Kidney tubule cell (primary cell): ENCODE measurements at places on chromosomes 2 and 18.

GRCh38 chr2:39050109-39050508 lies 70.7 kb downstream of the SOS1 start:
- DNase-seq = peak; percentile 74

DNA sequence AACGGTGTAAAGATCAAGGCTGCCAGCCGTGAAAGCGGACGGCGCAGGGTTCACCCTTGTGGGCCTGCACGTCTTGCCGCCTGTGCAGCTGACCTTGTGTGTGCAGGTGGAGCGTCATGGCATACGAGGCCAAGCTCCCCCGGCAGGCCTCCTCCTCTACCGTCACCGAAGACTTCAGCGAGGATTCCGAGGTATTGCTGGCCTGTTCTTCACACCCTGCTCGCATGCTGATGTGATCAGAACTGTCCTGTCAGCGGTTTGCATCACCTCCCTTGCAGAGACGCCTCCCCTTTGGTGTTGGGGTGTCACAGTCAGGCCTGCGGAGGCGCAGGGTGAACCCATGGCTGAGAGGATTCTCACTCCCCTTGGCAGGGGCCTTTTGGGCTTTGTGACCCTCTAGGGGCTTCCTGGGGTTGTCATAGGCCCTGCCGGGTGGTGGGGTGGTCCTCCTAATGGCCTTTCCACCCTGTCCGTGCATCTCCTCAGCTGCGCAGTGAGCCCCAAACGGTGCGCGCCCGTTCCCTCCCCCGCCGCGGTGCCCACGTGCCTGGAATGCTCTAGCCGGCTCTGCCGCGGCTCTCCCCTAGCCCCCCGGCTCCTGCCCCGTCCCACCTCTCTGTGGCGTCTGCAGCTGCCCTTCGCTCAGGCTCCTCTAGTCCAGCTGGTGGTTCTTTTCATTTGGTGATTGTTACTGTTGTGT lies 92.5 kb downstream of the DGKD start:
- DNase-seq = no peak

GRCh38 chr2:240794178-240794721 lies 25.8 kb downstream of the KIF1A start:
- no peak for DNase-seq

- no peak for DNase-seq
Observed at GRCh38 chr18:58491773-58492752, 136.8 kb downstream of the ALPK2 start.

- DNase-seq = no peak
Observed at GRCh38 chr2:36653155-36653554, 43.4 kb upstream of the VIT start.

- DNase-seq = no peak
Observed at GRCh38 chr2:1654696-1655374, 89.5 kb downstream of the PXDN start.

- no peak for DNase-seq
Observed at GRCh38 chr2:195057001-195057400, 600.0 kb upstream of the SLC39A10 start.

DNA sequence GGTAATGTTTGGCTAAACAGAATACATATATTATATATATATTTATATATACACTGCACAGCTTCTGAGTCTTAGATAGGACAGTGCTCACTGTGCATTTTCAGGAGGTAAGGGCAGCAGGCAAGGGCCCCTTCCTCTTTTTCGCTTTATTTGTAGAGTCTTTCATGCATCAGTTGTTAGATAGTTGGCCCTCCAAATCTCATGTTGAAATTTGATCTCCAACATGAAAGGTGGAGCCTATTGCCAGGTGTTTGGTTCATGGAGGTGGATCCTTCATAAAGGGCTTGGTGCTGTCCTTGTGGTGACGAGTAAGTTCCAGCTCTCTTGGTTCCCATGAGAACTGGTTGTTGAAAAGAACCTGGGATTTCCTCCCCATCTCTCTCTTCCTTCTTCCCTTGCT lies 48.1 kb downstream of the TSN start:
- no peak for DNase-seq

GRCh38 chr18:25229081-25229480 lies 122.9 kb downstream of the ZNF521 start:
- DNase-seq = no peak

- DNase-seq = no peak
Observed at GRCh38 chr2:24435391-24436316, 55.4 kb upstream of the NCOA1 start.

GRCh38 chr2:60840880-60841279 lies 40.5 kb upstream of the REL start:
- DNase-seq = no peak

- DNase-seq = peak; percentile 75
Observed at GRCh38 chr18:50297621-50298442, 10.3 kb upstream of the CXXC1 start.

DNA sequence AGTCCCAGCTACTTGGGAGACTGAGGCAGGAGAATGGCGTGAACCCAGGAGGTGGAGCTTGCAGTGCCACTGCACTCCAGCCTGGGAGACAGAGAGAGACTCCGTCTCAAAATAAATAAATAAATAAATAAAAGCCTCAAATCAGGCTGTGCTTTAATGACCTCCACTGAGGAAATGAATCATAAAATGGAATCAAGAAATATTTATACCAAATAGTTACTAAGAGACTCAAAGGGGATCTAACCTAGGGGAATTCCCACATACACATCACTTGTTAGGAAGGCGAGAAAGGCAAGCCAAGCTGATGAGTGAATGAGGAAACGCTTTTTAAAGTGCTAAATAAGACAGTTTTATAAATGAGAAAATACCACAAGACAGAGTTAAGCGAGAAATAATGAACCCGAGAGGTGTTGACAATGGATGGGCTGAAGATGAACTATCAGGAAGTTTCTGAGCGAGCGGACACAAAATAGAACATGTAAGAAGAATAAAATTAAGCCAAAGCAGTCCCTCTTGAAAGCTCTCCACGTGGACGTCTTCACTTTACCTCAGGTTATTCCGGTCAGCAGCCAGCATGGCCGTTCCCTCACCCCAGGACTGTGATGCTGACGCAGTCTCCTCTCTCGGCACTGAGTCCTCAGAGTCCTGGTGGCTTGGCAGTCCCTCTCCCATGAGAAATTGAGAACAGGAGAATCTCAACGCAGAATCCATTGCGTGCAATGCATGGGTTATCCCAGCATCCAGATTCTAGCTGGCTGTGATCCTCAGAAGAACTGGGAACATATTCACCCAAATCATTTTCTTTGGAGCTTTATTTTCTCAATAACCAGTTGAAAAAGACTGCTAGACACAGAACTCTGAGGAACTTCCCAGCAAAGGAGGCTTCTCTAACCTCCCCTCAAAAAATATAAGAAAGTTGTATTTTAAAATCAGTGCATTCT lies 22.3 kb downstream of the PXDN start:
- peak; percentile 99 for DNase-seq

DNA sequence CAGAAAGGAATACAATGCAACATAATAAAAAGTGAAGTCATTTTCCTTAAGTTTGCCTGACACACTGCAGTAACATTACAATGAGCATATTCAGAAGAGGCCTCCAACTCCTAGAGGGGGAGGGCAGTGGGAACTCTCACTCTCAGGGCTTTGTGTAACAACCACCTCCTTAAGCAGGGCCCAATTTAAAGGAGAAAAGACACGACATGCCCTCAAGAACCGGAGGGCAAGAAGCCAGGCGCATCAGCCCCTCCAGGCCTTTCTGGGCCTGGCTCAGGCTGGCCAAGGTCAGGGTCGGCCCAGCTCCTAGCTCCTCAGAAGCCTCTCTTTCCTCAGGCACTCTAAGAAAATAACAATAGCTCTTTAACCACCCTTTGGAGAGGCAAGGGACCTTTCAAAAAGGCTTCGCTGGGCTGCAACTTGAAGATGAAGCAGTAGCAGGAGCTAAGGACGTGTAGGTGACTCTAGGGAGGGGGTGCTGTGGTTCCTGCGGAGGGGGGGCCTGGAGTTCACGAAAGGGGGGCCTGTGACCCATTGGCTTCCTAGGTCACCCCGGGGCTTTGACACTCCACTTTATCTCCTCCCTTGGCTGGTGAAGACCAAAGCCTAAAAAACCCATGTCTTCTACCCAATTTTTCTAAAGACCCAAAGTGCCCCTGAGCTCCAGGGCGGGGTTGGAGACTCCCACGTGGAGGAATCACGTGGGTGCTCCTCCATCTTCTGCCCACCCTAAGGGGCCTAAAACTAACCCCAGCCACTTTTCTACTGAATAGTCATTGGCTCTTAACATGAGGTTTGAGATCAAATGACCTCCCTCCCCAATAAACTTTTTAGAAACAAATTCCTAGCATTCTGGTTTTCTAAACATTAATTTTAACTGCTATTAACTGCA lies 13.3 kb downstream of the SERTAD2 start:
- no peak for DNase-seq

DNA sequence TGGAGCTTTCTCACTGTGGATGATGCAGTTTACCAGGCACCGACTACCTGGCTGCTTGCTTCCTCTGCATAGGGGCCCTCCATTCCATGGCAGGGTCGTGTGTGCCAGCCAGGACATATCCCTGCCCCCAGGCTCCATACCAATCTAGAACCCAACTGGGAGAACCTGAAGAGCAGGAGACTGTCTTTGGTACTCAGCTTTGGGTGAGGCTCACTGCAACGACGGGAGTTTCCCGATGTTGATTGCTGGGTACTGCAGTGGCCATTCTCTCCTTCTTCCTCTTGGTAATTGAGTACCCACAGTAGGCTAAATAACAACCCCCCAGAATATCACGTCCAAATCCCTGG lies 133.3 kb upstream of the SERTAD2 start:
- DNase-seq = no peak

DNA sequence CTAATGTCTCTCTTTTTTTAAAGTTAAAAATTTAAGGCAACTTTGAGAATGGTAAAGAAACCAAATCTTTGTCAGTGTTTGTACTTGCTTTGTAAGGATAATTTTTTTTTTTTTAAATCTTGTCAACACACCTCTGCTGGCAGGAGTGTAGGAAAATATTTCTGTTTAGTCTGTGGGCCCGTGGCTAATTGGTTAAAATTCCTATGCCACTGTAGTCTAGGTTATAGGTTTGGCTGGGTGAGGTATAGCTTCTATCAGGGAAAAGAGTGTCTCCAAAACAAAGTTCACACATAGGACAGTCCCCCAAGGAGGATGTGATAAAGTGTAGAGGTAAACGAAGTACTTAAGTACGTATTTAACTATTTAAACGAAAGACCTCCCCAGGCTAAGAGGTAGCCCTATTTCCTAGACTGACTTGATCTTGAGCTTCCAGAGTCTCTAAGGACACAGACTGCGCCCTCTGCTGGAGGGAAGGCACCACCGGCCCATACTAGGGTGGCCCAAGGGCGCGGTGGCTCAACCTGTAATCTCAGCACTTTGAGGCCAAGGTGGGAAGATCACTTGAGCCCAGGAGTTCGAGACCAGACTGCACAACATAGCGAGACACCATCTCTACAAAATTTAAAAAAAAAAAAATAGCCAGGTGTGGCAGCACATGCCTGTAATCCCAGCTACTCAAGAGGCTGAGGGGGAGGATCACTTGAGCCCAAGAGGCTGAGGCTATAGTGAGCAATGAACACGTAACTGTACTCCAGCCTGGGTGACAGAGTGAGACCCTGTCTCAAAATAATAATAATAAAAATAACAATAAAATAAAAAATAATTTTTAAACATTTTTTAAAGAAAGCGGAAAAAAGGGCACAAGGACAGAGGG lies 8.9 kb downstream of the TEX44 start:
- DNase-seq = peak; percentile 82

DNA sequence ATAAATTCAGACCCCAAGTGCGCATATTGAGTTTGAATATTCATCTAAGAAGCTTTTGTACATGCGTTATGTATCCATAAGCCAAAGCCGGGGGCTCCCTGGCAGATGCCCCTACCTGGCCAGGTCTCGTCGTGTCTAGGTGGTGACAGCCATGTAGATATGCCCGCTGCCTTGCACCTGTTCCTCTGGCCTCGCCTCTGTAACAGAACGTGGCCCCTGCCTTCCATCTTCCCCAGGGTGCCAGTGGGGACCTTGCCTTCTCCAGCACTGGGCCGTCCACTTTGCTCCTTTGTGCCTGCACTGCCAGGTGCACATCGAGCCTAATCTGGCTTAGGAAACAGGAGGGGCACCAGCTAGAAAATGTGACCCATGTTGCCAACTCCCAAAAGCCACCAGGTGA lies 198.2 kb downstream of the AGAP1 start:
- DNase-seq = no peak

GRCh38 chr2:219399716-219400478 lies 12.2 kb upstream of the DNPEP start:
- no peak for DNase-seq

- DNase-seq = peak; percentile 3
Observed at GRCh38 chr2:147133286-147133908, 711.4 kb upstream of the ACVR2A start.

GRCh38 chr18:42442656-42443055 lies 487.6 kb downstream of the PIK3C3 start:
- DNase-seq = peak; percentile 57

DNA sequence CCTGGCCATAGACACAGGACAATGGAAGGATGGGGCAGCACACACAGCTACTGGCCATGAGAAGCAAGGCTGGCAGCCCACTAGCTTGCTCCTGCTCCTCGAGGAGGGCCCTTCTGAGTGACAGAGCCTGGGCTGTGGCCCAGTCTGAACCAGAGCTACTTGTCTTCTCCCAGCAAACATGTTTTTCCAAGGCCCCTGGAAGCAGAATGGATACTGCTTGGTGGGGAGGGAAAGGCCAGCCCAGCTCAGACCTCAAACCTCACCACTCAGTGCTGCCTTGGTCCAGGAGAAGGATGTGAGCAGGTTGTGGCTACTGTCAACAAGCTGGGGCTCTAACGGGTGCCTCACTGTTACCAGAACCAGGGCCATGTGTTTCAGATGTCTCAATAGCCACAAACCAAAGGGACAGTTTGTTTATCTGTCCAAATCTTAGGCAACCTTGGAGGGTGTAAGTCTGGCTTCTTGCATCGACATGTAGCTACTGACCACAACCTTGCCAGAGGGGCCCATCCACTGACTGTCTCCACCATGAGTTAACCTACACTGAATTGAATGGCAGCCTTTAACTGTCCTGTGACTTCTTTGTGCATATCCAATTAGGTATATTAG lies 98.6 kb downstream of the TGFA start:
- DNase-seq = no peak

DNA sequence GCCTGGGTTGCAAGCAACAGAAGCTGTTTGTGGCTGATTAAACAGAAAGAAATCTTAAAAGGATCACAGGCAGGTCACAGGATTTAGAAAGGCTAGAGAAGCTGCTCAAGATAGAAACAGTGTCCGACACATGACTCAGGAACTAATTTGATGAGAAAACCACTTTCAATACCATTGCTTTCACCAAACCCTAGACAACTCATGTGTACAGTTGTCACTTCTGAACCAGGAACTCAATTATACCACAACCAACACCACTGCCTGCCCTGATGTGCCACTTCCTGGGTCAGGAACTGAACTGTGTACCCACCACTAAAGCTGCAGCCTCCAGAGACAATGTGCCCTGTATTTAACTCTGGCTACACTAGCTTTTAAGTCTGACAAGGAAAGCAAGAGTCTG lies 56.0 kb downstream of the TMEM247 start:
- DNase-seq = no peak

DNA sequence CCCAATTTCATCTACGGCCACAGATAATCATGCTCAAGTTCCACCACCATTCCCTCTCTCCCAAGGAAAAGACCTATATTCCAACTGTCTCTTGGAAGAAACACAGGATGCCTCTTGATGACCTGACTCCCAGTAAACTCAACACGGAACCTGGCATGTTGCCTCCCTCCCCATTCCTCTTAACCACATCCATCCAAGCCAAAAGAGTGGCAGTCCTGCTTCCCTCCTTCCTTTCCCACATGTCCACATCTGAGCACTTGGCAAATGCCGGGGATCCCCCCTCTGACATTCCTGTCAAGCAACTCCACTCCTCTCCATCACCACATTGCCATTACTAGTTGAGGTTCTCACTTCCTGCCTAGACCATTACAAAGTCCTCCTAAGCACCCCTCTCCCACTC lies 49.4 kb downstream of the PID1 start:
- DNase-seq = no peak
